ENCODE measurements at places on chromosomes 3 and 15. TPM values are rescaled to one million over a fixed set of nuclear protein-coding genes. Genes with fewer than 3 reads are reported as not detected.

ACVR2B gene
- total RNA-seq: 7.6 TPM

TAGLN3 gene
- total RNA-seq: not detected

SPATA12 gene
- not detected for total RNA-seq

CFAP44 gene
- total RNA-seq: 1.6 TPM

ACY1 gene
- total RNA-seq: 45.6 TPM

FRMD4B gene
- total RNA-seq: 12.5 TPM

DNA sequence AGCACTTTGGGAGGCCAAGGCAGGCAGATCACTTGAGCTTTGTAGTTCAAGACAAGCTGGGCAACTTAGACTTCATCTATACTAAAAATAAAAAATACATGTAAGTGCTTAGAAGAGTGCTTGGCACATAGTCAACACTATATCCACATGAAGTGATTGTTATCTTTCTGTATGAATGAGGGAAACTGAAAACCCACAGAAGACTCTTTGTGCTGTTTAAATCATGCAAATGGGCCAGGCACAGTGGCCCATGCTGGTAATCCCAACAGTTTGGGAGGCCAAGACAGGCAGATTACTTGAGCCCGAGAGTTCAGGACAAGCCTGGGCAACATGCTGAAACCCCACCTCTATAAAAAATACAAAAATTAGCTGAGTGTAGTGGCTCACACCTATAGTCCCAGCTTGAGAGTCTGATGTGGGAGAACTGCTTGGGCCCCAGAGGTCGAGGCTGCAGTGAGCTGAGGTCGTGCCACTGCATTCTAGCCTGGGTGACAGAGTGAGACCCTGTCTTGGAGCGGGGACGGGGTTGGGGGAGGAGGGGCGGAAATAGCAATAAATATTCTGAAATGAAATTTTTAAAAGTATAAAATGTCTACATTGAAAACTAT is 129.7 kb downstream of the NR2E3 start:
- DNase-seq: no peak

- DNase-seq: no peak
These were observed 32.7 kb upstream of the RPS17 start for GRCh38 chr15:82572986-82573385.

DNA sequence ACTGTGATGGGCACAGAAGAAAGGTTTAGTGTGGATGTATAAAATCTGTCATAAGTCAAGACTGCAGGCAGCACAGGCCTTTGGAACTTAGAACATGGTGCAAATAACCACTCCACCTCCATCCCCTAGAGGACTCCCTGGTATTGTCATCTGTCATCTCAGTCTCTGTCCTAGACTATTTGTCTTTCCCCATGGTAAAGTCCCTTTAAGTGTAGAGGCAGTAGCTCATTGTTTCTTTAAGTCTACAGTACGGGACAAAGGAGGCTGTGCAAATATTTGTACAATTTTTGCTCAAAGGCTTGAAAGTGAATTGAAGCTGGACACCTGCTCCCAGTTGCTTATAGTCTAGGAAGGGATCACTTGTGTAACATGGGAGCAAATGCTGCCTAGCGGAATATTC is 3.2 kb upstream of the PXYLP1 start:
- no peak for DNase-seq

GRCh38 chr3:111592143-111592542 is 3.0 kb downstream of the ZBED2 start:
- DNase-seq: no peak

- no peak for DNase-seq
These were observed 89.2 kb downstream of the RBPMS2 start for GRCh38 chr15:64686130-64686735.

GRCh38 chr3:125107861-125108567 is 52.2 kb upstream of the HEG1 start:
- DNase-seq: no peak

GRCh38 chr3:150960708-150961684 is 11.5 kb downstream of the CLRN1 start:
- no peak for DNase-seq

DNA sequence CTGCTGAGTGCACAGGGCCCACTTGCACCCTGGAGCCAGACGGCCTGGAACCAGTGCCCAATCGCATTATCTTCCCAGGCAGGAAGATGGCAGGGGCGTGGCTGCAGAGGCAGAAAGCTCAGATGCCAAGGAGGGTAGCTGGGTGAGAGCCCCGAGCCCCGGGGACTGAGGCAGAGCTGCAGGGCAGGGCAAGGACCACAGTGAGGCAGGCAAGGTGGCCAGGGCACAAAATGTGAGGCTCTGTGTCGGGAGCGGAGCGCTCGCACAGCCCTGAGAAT is 1.6 kb upstream of the CCDC33 start:
- DNase-seq: no peak

DNA sequence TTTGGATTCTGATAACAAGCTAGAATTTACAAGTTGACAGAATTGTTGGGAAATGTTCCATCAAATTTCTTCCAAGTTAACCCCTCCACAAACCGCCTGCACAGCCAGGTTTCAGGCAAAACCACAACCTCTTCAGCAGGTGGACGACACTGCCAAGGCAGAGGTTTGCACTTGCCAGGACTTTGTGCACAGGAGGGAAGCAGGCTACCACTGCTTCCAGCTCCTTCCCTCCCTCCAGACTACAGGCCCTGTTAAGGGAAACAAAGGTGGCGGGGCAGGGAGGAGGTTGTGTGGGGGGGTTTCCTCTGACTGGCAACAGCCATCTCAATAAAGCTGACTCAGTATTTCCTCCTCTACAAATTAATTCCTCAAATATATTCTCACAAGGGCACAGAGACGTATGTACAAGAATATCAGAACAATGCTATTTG is 42.2 kb downstream of the TBC1D2B start:
- peak; percentile 49 for DNase-seq

DNA sequence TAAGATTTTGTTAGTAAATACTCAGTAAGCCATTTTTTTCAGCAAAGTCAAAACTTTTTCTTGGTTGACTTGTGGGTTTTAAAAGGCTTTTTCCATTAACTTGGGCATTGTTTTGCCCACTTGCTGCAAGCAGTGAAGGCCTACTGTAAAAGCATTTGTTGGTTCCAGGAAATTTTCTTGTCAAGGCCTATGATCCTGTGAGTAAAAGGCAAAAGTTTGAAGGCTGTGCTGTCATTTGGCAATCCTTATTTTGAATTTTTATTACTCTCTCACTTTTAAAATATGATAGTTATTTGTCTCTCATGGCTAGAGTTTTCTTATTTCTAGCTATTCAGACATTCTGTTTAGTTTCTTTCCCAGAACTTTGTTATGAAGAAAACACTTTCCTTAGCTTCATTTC is 13.0 kb downstream of the P2RY12 start:
- no peak for DNase-seq

- peak; percentile 29 for DNase-seq
These were observed 29.6 kb downstream of the LRRC3B start for GRCh38 chr3:26652164-26652563.

GRCh38 chr3:150703299-150703755 is 393 bp downstream of the ERICH6 start:
- no peak for DNase-seq

DNA sequence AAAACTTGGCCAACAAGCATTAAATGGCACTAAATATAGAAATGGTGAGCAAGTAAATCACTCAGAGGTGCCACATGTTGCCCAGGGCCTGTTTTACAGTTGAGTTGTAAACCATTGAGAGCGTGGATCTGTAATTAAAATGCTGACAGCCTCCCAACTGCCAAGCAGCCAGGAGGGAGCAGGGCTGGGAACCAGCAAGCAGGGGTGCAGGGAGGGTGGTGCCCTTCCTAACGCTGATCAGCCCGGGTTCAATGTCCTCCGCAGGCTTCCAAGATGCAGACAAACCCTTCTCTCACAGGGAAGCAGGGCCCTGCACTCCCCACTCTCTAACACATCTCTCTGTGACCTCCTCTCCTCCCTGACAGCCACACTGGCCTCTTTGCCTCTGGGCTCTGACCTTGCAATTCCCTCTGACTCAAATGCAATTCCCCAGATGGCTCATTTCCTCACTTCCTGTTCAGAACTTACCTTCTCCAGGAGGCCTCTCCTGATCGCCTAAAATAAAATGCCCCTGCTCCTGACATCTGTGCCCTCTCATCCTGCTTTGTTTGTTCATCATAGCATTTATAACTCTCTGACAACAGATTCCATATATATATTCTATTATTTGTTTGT is 40.0 kb downstream of the WNT7A start:
- DNase-seq: no peak

GRCh38 chr3:154759966-154760365 is 320.2 kb upstream of the MME start:
- no peak for DNase-seq

GRCh38 chr3:187166750-187167149 is 27.5 kb upstream of the RPL39L start:
- no peak for DNase-seq

- DNase-seq: no peak
These were observed 71.2 kb downstream of the FAM43A start for GRCh38 chr3:194756791-194757325.

GRCh38 chr3:189981668-189982067 is 139.0 kb downstream of the P3H2 start:
- peak; percentile 20 for DNase-seq

DNA sequence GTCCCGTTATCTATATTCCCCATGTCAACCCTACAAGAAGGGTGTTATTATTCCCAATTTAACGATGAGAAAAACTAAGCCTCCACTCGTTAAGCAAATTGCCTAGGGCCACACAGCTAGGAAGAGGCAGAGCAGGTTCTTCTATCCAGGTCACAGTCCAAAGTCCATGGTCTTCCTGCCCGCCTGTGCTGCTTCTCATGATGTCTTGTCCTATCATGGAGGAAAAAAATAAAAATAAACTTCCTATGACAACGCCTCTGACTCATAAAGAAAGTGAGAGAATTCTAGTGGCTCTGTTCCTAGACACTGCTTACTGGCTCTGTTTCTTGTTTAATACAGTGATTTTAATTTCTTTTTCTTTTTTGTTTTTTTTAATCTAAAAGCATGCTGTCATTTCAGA is 9.7 kb downstream of the COL8A1 start:
- DNase-seq: no peak

DNA sequence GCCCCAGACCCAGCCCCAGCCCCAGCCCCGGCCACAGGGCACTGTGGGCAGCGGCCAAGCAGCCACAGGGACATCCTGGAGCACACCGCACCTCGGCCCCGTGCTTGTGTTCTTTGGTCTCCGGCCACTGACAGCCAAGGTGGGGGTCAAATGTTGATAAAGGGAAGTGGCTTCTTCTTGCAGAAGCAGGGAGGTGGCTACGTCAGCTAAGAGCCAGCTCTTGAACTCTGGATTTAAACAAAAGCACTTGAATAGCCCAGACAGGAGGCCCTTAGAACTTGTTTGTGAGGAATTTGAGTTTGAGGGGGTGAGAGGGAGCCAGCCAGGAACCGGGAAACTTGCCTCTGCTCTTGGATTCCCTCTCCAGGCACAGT is 135.8 kb upstream of the ABHD17C start:
- no peak for DNase-seq

GRCh38 chr3:130969621-130970020 is 57.0 kb downstream of the ASTE1 start:
- no peak for DNase-seq

GRCh38 chr3:191255156-191255555 is 56.1 kb downstream of the OSTN start:
- no peak for DNase-seq

- peak; percentile 75 for DNase-seq
These were observed 12.9 kb downstream of the HEG1 start for GRCh38 chr3:125042725-125043406.

- peak; percentile 16 for DNase-seq
These were observed 976 bp downstream of the ABHD17C start for GRCh38 chr15:80695911-80696661.

DNA sequence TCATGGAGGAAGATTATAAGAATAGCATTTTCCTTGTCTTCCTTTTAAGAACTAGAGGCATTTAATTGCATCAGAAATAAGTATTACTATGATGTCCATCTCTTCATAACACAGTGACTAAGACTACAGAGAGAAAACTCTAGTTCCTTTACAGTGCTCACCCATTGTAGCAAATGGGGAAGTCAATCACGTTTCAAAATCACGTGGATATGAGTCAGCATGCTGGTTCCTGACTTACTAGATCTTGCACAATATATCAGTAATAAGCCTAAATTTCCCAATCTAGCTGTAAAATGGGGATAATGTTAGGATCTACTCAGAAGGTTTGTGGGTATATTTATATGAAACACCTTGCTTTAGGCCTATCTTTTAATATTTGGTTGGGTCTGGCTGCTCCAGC is 254.8 kb upstream of the EOMES start:
- DNase-seq: no peak

DNA sequence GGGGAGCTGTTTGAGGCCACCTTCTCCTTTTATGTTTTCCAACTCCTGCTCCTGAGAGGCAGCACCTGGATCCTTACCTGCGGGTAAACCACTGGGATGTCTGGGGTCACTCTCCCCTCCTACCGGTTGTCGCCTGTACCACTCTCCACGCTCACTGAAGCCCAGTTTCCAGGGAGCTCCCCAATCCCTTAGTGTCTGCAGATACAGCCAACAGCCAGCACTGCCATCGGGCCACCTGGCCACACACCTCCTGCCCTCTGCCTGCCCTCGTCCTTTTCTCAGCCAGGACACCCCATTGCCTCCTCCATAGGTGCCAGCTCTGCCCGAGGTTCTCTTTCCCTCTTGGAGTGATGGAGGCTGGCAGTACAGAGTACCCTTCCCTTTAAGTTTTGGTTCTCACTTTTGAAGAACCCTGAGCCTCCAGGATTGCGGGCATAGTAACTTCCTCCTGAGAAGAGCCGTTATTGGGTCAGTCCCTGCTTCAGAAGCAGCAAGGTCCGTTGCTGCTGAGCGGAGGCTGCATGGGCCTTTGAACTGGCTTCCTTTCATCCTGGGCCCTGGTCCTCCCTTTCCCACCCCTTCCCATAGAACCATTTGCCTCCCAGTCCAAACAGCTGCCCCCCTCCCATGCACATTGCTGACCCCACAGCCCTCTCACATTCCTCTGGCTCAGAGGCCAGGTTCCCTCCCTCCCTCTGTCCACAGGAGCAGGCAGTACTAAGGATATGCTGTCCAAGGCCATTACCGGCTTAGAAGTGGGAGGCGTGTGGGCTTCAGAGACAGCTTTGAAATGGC is 30.9 kb downstream of the ARNT2 start:
- no peak for DNase-seq

DNA sequence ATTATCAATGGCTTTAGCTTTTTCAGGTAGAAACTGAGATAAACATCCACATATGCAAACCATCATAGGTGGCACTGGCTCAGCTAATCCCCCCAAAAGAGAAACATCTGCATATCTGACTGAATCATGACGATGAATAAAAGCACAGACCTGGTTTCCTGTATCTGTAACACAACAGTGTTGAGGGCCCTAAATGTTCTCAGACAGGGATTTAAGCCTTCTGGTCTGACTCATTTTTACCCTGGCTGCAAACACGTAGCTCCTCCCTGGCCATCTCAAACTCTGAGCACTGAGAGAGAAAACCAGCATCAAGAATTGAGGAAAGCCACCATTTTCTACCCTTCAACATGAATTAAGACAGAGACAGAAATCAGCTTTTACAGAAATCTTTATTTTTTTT is 35.2 kb downstream of the GLB1 start:
- no peak for DNase-seq

GRCh38 chr3:182807061-182807460 is 13.8 kb downstream of the ATP11B start:
- DNase-seq: no peak

GRCh38 chr3:106635271-106635670 is 742.0 kb upstream of the CCDC54 start:
- no peak for DNase-seq

- no peak for DNase-seq
These were observed 477.7 kb downstream of the ZIC1 start for GRCh38 chr3:147886879-147887278.
